Thyroid gland (tissue), 4 donors: ENCODE measurements at places on chromosomes 4 and X. TPM values are rescaled to one million over a fixed set of nuclear protein-coding genes. Genes with fewer than 3 reads are reported as not detected.
A peak's percentile ranks its signal among the peaks of the same experiment; 100 is the strongest.

Gene F9
- total RNA-seq = not detected

DNA sequence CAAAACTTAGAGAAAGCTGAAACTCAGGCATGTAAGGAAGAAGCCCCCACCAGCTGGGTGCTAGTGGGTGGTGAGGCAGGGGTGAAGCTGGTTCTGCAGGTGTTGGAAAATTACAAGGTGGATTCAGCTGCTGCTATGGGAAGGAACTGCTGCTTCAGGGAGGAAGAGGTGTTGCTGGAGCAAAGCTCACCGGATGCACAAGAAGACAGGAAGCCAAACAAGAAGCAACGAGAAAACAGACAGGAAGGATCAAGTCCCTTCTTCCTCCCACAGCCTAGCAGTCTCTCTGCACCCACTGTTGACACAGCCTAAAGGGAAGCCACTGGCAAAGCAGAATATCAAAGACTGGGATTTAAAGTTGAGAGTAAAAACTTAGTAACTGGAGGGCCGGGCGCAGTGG is 100.2 kb upstream of the JADE1 start:
- DNase-seq = no peak

GRCh38 chr4:123116412-123116811 is 194.0 kb upstream of the NUDT6 start:
- DNase-seq = no peak

Gene GAGE1
- not detected for total RNA-seq

Gene ITGB1BP2
- 0.33 TPM for total RNA-seq

- no peak for DNase-seq
These were observed 34.0 kb downstream of the BANK1 start for GRCh38 chr4:101824500-101824899.

Gene F8A3
- 32.8 TPM for total RNA-seq

- DNase-seq = peak; percentile 87
These were observed 56.8 kb downstream of the CXCL13 start for GRCh38 chr4:77662396-77662795.

- DNase-seq = no peak
These were observed 22.0 kb downstream of the ITIH6 start for GRCh38 chrX:54776061-54776460.

- DNase-seq = no peak
These were observed 159.9 kb downstream of the MGST2 start for GRCh38 chr4:139825523-139826014.

- DNase-seq = peak; percentile 15
These were observed 47.2 kb downstream of the SLC34A2 start for GRCh38 chr4:25702848-25703247.

GRCh38 chrX:132986556-132986955 is 28.1 kb upstream of the HS6ST2 start:
- DNase-seq = no peak

Gene AMOT
- total RNA-seq = 11.8 TPM

Gene ERVMER34-1
- total RNA-seq = 1.1 TPM

GRCh38 chr4:27129871-27130366 is 269.3 kb downstream of the STIM2 start:
- DNase-seq = no peak
